ENCODE measurements at places on chromosomes 12 and 14.

DNA sequence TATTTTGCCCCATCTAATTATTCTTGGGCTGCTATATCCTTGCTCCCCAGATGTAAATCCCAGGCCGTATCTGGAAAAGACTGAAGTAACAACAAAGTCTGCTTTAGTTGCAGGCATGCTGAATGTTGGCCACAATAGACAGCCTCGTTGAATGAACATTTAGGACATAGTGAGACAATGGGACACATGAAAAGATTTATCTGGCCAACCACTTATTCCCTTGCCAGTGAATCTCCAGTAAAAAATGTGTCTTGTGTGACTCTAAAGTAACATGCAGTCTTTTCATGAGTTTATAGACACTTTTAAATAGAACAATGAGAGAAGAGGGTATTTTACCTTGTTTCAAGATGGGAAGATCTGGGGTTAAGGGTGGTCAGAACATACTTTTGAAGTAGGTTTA lies 60.2 kb upstream of the STXBP6 start:
- DNase-seq = no peak

DNA sequence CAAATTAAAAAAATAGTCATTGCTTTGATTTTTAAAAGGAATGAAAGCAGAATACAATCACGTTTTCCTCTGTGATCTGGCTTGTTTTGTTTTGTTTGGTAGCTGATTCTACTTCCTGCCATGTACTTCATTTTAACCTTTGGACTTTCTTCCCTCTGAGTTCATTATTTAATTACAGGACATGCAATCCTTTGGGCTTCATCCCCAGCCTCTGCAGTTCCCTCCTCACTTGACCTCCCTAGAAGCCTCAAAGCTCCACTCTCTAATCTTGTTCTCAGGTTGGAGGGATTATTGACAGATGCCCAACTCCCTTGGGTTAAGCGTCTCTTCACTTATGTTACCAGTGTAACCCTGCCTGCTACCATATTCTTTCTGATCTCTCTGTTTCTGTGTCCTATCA lies 967.9 kb upstream of the SEL1L start:
- DNase-seq = no peak

DNA sequence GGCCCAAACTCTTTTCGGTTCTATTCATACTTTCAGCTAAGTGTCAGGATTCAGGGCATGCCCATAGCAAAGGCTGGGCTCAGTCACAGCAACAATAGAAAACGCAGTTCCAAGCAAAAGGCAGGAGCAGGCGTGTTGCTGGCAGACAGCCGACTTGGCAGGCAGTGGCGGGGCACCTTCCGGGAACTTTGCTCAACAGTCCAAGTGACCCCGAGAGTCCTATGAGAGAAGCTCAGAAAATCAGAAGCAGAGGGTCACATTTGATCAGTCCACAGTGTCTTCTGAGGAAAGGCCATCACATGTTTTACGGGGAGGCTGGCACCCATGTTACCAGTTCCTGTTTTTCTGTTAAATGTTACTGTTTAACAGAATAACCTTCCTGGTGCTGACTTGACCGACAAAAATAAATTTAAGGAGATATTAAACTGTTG lies 115.0 kb downstream of the DACT1 start:
- DNase-seq = no peak

DNA sequence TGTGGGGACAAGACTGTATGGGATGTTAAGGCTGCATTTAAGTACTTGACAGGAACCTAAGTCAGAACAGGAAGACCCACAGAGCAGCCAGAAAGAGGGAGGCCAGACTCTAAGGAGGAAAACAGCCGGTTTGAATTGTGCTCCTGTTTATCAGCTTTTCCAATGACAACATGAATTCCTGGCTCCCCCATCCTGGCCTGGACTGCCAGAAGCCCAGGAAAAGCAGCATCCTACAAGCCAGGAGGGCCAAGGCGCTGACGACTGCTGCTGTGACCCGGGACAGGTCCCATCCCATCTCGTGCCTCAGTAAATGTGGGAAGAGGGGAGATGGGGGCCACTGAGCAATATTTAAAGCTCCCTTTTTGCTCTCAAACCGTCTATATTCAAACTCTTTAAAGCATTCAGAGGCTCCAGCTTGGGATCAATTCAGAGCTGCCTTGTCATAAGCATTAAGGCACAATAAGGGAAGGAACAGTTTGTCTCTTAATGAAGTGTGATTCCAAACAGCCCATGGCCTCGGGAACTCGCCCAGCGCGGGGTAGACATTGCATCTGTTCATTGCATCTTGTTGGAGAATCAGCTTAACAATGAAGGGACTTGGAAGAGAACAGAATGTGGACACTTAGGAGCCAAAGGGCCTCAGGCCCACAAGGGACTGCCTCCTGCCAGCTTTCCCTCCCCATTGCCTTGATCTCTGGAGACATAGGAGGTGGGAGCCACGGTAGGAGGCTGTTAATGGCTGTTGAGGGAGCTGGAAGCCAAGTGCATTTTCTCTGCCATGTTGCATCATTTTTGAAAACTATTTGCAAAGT lies 49.6 kb downstream of the CMKLR1 start:
- DNase-seq = no peak

- DNase-seq = no peak
Observed at GRCh38 chr14:54761835-54762234, 140.8 kb downstream of the GCH1 start.

DNA sequence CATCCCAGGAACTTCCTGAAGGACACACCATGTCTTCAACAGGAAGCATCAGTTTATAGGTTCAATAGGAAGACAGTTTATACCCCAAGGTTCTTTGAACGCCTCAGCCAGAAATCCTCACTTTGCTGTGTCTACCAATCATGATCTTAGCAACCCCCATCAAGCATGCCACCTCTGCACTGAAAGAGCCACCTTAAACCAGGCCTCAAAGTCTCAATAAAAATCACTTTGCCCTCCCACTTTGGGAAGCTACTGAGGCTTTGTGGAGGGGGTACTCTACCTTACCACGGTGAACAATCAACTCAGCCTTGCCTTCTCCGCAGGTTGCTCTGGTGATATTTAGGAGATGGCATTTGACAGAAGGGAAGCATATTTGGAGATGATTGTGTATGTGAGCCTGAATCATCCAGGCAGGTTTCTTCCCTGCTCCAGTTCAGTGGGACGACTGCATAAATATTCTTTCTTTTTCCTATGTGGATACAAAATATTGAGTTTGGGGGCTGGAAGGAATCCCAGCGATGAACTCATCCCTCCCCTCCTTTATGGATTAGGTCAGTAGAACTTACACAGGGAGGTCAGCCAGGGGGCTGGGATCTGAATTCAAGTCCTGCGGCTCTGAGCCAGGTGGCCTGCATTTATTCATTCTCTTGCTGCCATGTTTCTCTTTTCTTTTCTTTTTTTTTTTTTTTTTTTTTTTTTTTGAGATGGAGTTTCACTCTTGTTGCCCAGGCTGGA lies 42.8 kb upstream of the VASH1 start:
- DNase-seq = no peak

DNA sequence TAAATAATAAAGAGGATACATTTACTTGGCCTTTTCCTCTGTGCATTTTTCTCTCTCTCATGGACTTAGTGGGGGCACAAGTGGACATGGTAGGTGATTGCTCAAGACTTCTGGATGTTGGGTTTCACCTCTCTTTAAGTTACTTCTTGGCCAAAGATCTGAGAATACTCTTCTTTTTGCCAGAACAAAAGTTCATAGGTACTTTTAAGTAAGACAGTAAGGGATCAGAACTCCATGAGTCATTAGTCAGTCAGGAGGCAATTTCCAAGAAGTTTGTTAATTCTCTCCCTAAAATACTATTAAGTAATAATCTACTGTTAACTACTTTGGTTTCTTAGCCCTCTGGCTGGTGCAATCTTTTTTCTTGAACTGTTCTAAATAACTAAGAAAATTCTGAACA lies 84.2 kb downstream of the GRIP1 start:
- no peak for DNase-seq

All from activated T-cell treated with anti-CD3 and anti-CD28 coated beads for 24 hours (primary cell).